Activated effector memory CD4-positive, alpha-beta T cell treated with anti-CD3 and anti-CD28 coated beads, Interleukin-2, amount 50 U/mL, for 16 hours (primary cell): ENCODE measurements at places on chromosomes 6 and 20.

DNA sequence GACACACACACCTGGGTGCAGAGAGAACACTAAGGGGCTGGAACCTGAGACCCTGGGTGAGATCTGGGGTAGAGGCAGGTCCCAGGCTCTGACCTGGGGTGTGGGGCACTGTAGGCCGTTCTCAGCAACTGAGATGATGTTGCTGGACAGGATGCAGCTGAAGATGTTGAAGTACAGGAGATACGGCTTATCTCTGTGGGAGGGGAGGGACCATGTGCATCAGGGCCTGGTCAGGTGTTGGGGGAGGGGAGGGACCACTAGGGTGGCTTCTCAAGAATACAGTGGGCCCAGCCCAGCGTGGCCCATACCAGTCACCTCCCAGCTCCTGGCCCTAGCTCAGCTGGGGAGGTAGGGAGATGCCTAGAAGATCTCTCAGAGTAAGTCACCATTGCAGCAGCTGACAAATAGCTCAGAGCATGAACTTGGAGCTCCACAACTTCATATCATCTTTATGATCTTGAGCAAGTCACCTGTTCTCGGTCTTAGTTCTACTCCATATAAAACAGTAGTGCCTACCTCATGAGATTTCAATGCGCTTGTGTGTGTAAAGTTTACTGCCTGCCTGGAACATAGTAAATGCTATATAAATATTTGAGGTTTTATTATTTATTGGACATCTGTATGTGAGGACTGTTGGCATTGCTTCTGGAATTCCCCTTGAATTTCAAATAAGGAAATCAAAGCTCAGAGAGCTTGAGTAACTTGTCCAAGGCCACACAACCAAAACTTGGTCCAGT lies 3.8 kb downstream of the SLC44A4 start:
- no peak for DNase-seq

- no peak for DNase-seq
These were observed 8.2 kb downstream of the ATP9A start for GRCh38 chr20:51759769-51760510.

DNA sequence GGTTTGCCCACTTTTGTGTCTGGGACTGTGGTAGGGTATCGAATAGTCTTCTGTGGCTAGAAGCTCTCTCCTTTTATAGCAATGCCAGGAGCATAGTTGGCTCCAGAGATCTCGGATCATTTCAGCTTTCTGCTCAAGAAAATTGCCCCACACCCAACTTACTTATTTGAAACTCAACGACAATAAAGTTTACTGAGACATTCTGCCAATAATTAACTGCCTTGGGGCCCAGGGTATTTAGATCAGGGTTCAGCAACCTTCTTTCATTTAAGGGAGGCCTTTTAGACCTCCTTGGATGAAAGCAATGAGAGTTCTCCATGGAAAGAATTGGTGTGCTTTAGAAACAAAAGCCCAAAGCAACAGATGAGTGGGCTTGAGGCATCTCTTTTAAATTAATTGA lies 53.8 kb upstream of the GMPR start:
- DNase-seq = no peak

DNA sequence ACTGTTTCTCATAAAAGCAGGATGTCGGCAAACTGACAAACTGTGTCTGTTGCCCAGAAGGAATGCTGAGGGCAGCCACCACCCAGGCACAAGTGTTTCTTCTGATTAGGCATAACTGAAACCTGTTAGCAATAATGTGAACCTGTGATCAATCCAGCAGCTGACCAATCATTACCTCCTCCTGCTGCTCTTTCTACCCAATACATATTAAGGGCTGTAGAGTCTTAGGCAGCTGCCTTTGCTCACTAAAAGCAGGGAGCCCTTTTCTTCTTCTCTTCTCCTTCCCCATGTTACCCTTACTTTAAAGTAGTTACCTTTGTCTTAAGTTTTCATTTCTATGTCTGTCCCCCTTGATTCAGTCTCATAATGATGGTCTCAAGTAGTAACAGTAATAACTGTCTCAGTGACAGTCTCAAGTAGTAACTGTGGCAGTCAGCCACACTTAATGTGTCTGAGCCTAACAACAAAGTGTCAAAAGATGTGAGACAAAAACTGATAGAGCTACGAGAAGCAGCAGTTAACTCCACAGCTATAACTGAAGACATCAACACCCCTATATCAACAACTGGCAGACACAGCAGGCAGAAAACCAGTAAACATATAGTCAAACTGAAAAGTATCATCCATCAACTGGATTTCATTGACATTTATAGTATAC lies 37.0 kb downstream of the RANBP9 start:
- DNase-seq = no peak

- no peak for DNase-seq
These were observed 37.6 kb downstream of the NCR2 start for GRCh38 chr6:41372832-41373626.

- DNase-seq = no peak
These were observed 8.5 kb downstream of the BAG2 start for GRCh38 chr6:57180596-57180995.

GRCh38 chr6:133040094-133040802 lies 200.9 kb upstream of the EYA4 start:
- DNase-seq = no peak

- no peak for DNase-seq
These were observed 850.5 kb upstream of the GJE1 start for GRCh38 chr6:141282263-141282662.

- DNase-seq = no peak
These were observed 68.6 kb downstream of the JPH2 start for GRCh38 chr20:44118185-44119033.

DNA sequence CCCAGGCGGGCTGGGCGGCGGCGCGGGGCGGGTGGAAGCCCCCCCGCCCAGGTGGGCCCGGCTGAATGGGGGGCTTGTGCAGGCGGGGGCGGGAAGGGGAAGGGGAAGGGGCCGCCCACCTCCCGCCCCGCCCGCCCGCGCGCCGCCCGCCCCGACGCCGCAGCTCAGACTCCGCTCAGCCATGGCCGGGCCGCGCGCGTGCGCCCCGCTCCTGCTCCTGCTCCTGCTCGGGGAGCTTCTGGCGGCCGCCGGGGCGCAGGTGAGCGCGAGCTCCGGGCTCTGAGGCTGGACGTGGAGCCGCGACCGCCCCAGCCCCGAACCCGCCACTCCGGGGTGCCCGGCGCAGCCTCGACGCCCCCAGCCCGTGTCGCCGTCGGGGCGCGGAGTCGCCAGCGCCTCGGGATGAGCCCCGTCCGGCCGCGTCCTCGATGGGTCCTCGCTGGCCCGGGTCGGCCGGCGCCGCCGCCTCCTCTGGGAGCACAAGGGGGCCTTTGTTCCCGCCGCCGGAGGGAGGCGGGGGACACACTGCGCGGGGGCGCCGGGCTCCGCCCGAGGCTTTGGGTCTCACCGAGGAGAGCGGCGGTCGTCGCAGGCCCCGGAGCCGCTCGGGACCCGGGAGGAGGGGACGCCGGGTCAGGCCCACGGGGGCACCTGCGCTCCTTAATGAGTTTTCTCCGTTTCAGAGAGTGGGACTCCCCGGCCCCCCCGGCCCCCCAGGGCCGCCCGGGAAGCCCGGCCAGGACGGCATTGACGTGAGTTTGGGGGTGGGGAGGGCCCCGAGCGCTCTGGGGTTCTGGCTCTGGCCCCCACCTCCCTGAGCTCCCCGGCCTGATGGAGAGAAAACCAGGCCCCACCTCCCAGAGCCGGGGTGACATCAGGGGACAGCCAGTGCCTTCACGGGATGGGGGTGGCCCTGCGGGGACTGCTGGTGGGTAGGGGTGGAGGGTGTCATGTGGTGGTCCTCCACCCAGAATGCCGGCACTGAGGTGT lies at the start of gene COL9A3:
COL9A3 (plus strand) TSS at position 167 of the 990 bp plus-strand sequence; CDS start at position 182, 15 bp downstream.
- DNase-seq = no peak

DNA sequence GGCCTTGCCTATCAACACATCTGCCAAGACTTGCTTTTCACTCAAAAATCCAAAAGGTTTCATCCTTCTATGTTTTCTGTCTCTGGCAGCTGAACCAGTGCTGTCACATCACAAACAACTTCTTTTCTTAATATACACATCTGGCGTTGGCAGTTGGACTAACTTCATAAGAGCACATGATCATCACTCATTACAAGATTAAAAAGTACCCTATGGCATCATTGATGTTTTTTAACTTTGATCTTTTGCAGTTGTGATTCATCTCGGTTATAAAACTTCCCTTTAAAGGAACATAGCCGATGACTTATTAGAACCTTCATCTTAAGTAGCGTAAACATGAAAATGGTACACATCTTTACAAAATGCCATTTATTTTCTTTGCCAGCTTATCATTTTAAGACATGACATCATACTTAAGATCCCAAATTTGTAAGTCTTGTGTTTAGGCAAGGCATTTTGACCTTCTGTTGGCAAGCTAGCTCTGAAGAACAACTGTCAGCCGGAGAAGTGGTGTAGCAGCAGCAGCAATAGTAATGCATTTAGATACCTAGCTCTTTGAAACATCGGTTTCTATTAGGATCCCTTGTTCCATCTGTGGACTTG lies 64.2 kb upstream of the SUPT3H start:
- no peak for DNase-seq

- DNase-seq = no peak
These were observed 191.0 kb downstream of the QKI start for GRCh38 chr6:163605385-163606097.

DNA sequence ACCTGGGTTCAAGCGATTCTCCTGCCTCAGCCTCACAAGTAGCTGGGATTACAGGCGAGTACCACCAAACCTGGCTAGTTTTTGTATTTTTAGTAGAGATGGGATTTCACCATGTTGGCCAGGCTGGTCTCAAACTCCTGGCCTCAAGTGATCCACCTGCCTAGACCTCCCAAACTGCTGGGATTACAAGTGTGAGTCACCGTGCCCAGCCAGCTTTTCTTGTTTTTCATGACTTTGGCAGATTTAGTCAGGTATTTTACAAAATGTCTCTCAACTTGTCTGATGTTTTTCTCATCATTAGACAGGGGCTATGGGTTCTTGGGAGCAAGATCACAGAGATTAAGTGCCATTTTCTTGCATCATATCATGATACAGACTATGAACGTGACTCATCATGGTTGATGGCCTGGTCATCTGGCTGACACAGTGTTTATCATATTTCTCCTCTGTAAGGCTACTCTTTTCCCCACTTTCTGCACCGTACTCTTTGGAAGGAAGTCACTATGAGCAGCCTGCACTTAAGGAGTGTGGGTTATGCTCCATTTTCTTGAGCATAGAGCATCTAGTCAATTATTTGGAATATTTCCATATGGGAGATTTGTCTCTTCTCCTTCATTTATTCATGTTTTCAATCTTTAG lies 67.8 kb downstream of the RNF182 start:
- DNase-seq = no peak

GRCh38 chr20:40763646-40764295 lies 74.7 kb upstream of the MAFB start:
- DNase-seq = no peak

DNA sequence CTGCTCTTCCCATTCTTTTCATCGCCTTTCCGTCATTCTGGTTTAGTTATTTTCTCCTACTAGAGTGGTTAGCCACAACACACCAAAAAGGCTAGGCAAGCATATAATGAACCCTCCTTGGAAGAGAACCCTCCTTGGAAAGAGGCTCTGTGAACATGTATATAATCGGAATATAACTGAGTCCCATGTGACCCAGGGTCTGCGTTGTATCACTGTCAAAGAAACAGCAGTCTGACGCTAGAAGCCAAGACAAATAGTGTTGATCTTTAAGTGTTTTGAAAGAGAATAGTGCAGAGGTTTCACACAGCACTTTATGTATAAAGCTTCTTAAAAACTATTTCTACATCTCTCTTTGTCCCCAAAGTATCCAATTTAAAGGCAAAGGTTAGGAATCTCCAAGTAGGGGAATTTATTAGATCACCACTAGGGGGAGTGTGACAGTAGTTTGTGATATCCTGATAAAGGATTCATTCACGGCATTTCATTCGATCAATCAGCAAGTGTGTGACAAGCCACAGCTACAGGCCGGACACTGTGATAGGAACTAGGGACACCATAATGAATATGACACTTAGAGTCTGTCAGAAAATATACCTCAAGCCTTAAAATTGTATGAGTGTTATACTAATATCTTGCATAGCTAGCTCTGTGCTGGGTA lies 395.3 kb downstream of the CD109 start:
- no peak for DNase-seq

DNA sequence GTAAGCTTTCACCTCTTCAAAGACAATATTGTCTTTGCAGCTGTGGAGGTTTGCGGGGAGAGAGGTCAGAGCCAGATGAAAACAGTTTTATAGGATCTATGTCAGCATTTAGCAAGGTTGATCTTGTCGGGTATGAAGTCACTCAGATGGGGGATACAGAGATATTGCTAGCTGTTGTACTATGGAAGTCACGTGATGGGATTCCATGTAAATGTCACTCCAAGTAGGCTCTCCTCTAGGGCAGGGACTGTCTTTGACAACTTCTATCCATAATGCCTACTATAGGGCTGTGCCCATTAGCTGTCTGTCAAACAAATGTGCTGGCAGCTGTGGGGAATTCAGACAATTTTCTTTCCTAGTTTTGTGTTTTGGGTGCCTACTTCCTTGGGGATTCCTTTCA lies 54.8 kb downstream of the HECA start:
- DNase-seq = no peak

DNA sequence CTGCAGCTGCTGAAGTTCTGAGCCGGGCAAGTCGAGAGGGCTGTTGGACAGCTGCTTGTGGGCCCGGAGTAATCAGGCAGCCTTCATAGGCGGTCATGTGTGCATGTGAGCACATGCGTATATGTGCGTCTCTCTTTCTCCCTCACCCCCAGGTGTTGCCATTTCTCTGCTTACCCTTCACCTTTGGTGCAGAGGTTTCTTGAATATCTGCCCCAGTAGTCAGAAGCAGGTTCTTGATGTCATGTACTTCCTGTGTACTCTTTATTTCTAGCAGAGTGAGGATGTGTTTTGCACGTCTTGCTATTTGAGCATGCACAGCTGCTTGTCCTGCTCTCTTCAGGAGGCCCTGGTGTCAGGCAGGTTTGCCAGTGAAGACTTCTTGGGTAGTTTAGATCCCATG lies 21.2 kb upstream of the MAPK13 start:
- no peak for DNase-seq

- no peak for DNase-seq
These were observed 33.0 kb downstream of the METTL24 start for GRCh38 chr6:110325197-110325596.

DNA sequence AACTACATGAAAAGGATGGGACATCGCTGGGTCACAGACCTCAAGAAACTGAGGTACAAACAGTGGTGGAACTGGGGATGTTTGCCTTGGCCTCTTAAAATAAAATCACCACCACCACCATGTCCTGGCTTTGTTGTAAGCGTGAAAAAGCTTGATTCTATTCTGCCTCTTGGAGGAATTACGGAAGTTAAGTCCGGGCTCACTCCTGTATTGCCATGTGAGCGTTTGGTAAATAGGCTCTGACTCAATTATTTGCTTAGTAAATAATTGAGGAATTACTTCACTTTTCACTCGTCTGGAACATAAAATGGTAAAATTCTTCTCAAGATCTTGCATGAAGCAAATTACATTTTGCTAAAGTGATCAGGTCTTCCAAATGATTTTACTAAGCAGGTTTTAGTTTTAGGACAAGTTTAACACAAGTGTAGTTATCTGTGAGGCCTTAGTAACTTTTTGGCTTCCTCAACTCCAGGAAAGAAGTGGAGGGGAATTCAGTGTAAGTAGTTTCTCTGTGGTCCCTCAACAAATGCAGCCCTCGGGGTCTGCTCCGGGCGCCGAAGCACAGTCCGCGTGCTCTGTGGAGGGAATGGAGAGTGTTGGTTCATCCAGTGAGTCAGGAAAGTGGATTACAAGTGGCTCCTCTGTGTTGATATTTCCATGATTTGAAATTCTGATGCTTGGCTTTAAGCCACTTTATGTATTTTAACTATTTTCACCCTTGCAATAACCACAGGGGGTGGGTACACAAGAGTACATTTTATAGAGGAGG lies 23.8 kb downstream of the IYD start:
- DNase-seq = no peak
